ENCODE measurements at places on chromosomes 5 and 9. TPM values are rescaled to one million over a fixed set of nuclear protein-coding genes. Genes with fewer than 3 reads are reported as not detected.

DNA sequence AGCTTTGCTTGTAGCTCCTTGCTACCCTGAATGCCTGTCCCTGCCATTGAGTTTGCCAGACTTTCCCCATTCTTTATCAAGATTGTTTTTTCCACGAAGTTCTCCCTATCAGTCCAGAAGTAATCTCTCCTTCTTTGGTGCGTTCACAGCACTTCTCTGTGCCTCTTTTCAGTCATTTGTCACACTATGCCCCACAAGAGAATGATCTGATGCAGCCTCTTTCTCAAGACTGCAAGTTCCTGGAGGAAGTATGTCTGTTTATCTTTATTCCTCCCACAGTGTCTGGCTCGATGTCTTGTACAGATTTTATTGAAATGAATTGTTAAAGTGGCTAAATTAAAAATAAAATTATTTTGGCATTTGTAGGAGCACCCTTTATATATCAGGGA is 99.3 kb downstream of the CCDC192 start:
- no peak for DNase-seq

GRCh38 chr5:28046596-28046995 is 1008.2 kb upstream of the CDH9 start:
- DNase-seq: no peak

DNA sequence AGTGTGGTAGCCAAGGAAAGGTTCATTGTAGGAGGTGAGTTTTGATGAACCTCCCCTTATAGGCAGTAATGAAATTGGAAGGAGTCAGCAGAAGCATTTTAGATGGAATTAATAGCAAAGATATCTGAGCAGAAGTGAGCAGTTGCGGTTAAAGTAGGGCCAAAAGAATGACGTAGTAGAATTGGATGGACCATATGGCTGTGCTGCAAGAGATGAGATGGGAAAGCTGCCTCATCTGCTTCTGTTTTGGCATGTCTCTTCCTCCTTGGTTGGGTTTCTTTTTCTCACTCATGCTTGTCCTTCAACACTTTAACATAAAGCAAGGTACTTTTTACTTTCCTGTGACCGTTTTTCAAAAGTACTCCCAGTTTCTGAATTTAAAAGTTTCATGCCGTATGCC is 55.8 kb downstream of the AQP7 start:
- DNase-seq: no peak

DNA sequence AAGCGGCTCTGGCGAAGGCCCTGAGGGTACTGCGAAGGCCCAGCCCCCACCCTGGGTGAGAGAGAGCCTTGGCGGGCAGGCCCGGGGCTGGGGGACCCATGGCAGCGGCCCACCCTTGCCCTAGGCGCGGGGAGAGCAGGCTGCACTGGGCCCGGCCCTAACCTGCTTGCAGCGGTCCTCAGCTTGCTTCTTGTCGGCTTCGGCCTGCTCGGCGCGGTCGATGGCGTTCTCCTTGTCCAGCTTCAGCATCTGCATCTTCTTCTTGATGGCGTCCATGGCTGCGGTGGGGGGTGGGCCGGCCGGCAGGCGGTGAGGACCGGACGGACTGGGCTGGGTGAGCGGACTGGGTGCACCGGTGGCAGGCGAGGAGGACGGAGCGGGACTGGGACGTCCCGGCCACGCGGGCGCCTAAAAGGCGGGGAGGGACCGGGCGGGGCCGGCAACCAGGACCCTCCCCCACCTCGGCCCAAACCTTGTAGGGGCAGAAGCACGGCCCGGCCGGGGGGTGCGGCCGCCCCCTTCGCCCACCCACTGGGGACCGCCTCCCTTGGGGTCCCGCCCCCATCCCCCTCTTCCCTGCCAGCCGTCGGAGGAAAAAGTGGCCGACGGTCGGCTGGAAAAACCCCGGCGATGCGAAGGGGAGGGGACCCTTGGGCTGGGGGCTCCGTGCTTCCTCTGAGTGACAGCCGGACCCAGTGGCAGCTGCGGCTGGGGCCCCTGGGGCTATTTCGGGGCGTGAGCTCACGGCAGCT is at the start of gene TPM2:
Gene TPM2, minus strand, starts transcription at position 384 of the 752 bp plus-strand sequence. Its CDS starts 108 bp downstream, at position 276.
- DNase-seq: no peak

- DNase-seq: no peak
These were observed 3.2 kb upstream of the TENT4A start for GRCh38 chr5:6710070-6710469.

DNA sequence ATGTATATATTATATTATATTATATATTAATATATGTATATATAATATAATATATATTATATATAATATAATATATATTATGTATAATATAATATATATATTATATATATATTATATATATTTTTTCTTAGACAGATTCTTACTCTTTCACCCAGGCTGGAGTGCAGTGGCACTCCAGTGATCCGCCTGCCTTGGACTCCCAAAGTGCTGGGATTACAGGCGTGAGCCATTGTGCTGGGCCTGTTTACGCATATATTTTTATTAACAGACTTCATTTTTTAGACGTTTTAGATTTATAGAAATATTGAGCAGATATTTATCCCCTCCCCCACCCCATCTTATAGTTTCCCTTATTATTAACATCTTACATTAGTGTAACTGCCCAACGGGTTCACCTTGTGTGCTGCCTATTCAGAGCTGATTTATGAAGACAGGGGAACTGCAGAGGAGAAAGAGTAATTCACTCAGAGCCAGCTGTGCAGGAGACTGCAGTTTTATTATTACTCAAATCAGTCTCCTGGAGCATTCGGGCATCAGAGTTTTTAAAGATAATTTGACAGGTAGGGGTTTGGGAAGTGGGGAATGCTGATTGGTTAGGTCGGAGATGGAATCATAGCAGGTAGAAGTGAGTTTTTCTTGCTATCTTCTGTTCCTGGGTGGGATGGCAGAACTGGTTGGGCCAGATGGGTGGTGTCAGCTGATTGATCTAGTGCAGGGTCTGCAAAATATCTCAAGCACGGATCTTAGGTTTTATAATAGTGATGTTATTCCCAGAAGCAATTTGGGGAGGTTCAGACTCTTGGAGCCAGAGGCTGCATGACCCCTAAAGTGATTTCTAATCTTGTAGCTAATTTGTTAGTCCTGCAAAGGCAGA is 93.4 kb downstream of the UNC13B start:
- no peak for DNase-seq

GRCh38 chr5:52996979-52997378 is 7.8 kb downstream of the ITGA2 start:
- no peak for DNase-seq

- no peak for DNase-seq
These were observed 1.5 kb downstream of the CSF2 start for GRCh38 chr5:132074772-132075718.

- no peak for DNase-seq
These were observed 528.0 kb downstream of the BNC2 start for GRCh38 chr9:16342246-16343020.

DNA sequence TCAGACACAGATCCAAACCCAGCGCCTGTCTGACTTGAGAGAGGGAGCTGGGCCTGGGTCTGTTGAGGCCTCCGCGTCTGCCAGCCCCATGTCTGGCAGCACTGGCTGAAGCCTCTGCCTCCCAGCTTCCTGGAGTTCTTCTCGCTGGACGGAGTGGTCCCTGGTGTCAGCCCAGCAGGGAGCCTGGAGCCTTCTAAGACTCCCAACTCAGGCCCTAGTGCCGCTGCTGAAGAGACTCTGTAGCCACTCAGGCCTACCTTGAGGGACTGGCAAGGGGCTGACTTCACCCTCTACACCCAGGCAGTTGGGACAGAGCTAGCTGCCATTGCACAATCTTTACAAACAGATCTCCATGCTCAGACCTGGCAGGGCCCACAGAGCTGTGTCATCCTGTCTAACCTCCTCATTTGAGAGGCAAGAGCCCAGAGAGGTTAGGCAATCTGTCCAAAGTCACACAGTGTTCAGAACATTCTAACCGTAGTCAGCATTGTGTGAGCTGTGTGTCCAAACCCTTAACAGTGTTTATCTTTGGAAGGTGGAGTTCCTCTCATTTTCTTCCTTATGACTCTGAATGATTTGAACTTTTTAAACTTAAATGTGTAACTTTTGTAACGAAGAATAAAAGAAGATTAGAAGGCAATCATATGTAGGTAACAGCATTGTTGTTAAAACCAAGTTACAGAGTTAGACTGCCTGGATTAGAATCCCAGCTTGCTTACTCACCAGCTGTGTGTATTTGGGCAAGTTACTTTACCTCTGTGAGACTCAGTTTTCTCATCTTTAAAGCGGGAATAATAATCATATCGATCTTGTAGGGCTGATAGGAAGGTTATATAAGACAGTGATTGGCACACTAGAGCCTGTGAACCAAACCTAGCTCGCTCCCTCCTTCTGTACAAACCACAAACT is 4.6 kb upstream of the DUSP1 start:
- no peak for DNase-seq

DNA sequence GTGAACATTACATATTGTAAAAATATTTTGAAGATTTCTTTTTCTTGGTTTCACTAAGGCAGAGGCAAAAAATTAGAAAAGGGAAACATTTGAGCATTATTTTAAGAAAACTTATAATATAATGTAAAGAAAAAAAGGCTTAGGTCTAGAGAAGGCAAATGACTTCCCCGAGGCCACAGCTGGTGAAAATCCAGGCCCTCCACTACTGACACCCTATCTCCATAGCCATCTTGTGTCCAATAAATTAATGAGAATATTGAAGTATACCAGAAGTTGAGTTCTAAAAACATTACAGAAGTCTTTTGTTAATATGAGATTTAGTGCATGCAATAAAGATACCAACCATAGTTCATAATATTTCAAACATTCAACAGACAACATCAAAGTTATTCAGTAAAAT is 459.9 kb upstream of the RORB start:
- no peak for DNase-seq

- DNase-seq: no peak
These were observed 60.9 kb downstream of the CXXC5 start for GRCh38 chr5:139708877-139709581.

GRCh38 chr9:130908146-130908877 is 11.7 kb upstream of the QRFP start:
- DNase-seq: no peak

- DNase-seq: no peak
These were observed 62.9 kb downstream of the FBXO38 start for GRCh38 chr5:148446611-148447010.

DNA sequence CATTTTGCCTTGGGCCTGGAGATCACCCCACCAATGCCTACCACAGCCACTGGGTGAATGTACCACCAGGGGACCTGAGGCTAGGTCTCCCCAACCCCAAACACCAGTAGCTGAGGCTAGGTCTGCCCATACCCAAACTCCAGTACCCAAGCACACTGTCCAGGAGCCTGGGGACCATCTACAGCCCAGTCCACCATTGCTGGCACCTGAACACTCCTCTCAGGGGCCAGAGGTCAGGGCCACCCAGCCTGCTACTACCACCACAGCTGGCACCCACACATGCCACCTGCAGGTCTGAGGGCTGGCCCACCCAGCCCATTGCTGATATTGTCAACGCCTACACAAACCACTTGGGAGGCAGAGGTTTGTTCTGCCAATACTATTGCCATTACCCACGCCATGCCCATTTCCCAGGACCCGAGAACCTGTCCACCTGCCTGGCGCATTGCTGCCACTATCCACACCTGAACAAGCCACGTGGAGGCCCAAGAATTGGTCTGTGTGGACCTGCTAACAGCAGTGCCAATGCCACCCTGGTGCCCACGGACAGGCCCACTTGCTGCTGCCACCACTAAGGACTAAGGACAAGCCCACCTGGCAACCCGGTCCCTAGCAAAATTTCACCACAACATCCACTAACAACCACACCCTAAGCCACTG is 59.2 kb downstream of the ZDHHC21 start:
- no peak for DNase-seq

GRCh38 chr5:179796877-179797608 is 3.3 kb downstream of the LTC4S start:
- no peak for DNase-seq

DNA sequence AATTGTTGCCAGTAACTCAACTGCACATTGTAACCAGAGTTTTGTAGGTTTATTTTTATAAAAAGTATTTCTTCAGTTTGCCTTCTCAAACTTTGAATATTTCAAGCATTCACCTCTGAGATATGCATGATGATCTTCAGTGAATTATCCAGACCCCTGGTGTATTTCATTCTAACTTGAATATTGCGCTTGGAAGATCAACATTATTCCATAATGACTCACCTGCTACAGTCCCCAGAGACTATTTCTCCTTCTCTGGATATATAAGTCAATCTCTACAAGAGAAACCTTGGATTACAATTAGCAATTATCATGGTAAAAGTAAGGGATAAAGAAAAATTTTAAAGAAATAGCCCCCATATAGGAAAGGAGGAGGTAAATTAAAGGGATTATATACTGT is 1041.0 kb downstream of the TLE1 start:
- no peak for DNase-seq

DNA sequence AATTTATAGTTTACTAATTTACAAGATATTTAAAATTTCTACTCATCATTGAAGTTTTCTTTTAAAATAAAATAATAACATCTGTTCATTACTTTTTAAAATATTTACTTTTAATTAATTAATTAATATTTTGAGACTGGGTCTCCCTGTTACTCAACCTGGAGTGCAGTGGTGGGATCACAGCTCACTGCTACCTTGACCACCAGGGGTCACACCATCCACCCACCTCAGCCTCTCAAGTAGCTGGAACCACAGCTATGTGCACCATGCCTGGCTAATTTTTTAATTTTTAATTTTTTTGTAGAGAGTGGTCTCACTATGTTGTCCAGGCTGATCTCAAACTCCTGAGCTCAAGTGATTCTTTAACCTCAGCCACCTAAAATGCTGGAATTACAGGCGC is 1013.6 kb downstream of the CDH9 start:
- no peak for DNase-seq

DNA sequence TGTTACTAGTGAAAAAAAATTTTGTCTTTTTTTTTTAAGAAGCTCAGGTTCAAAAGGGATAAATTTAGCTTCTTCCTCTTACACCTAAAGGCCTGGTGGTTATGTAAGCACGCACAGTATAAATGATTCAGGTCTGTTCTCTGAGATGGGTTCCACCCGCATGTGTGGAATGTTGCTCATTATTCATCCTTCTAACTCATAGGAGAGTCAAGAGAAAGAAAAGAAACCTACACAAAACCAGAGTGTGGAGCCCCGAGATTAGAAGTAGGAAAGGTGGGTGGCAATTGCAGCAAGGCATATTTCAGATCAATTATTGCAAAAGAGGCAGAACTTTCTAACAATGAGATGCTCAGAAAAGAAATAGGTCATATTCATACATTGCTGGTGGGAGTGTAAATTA is 13.5 kb downstream of the PLAC8L1 start:
- no peak for DNase-seq

UBE2B gene
- total RNA-seq: 97.2 TPM

NEUROG1 gene
- not detected for total RNA-seq

SLC6A19 gene
- not detected for total RNA-seq

NUTM2F gene
- not detected for total RNA-seq

PCDHA9 gene
- total RNA-seq: not detected

GARIN3 gene
- total RNA-seq: 0.30 TPM

HABP4 gene
- 14.4 TPM for total RNA-seq

CTXN3 gene
- total RNA-seq: not detected

FAM169A gene
- 2.1 TPM for total RNA-seq

All from activated T-helper 2 cell treated with anti-CD3 and anti-CD28 coated beads, Interferon-gamma antibody, Interleukin-2, Interleukin-4, amounts not matched to agents 10 μg/mL and 5 μg/mL and 100 μg/mL, durations not matched to agents 14 hours and 24 hours and 36 hours (primary cell).